Naive thymus-derived CD4-positive, alpha-beta T cell (primary cell): ENCODE measurements at places on chromosomes 3 and 15. TPM values are rescaled to one million over a fixed set of nuclear protein-coding genes. Genes with fewer than 3 reads are reported as not detected.
A peak's percentile ranks its signal among the peaks of the same experiment; 100 is the strongest.

GRCh38 chr3:53056442-53056841, 10.6 kb upstream of the SFMBT1 start:
- DNase-seq: no peak

DNA sequence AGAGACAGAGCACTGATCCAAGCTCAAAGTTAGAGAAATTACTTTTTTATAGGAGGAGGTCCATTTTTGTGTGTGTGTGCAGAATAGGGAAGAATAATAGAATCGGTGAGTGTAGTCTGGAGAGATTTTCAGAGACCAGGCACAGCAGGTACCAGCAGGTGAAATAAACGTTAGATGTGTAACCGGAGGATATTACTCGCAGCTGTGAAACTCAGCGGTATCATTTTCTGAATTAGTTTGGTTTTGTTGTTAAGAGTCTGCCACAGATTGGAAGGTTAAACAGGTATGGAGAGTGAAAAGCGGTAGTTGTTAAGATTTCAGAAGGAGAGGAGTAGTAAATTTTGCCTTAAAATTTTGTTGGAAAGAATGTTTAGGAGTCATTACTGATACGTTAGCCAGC, 69.9 kb downstream of the RGMA start:
- no peak for DNase-seq

- peak; percentile 64 for DNase-seq
These were observed 18.9 kb upstream of the TGM5 start for GRCh38 chr15:43285609-43286037.

- no peak for DNase-seq
These were observed 429.7 kb downstream of the RAP2B start for GRCh38 chr3:153591561-153592245.

DNA sequence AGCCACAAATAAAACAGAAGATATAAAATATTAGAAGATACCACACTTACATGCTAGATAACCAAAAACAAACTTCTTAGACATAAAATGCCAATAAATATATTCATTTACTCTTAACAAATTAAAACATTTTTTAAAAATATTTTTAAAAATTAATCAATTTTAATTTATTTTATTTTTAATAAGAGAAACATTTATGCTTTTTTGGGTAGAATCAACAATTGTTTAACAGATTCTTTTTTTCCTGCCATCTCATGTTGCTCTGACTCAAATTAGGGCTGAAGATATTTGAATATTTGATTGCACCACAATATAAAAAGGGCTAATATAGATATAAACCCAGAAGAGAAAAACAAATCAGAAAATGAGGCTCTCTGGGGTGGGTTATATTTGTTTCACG, 172.6 kb downstream of the GOLGA6L6 start:
- DNase-seq: no peak

DNA sequence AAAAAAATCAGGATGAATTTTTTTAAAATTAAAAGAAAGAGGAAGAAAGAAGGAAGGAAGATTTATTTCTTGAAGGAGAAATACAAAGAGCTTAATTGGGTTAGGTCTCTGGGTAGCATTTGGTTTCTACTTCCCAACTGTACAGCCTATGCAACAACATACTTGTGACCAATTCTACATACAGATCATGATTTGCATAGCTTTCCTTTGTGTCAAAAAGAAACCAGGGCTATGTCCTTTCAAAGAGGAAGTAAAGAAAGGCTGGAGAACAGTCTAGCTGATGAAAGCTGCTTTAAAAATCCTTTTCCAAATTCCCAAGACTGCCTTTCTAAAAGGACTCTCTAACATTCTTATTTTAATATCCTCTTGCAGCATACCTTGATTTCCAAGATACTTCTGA, 6.1 kb upstream of the HGD start:
- DNase-seq: no peak

DNA sequence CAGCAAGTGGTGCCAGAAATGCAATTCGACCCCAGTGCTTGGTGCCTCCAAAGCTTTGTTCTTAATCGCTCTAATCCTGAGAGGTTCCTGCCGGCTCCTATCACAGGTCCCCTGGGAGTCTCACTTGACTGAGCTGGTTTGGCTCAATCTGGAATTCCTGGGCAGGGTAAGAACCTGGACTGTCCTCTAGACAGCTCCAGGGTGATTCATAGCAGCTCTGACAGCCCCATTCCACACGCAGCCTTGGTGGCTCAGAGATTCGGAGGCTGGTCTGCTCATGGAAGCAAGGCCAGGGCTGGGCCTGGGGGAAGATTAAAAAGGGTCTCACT, 37.9 kb downstream of the MYO5C start:
- DNase-seq: no peak

- DNase-seq: no peak
These were observed 86.2 kb downstream of the SEC22A start for GRCh38 chr3:123287962-123288302.

DNA sequence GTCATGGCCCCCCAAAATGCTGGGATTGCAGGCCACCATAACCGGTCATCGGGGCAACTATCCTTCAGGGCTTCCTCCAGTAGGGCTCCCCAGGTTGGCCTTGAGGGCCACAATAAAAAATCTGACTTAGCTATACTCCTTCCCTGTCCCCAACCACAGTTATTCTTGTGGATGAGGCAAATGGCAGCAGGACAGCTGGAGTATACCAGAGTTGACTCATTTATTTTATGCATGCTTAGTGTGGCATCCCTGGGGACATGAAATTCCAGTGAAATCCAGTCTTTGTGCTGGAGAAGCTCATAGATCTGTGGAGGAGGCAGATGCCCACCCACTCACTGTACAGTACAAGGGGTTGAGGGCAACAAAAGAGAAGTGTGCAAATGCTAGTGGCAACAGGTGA, 109.5 kb downstream of the RORA start:
- no peak for DNase-seq

DNA sequence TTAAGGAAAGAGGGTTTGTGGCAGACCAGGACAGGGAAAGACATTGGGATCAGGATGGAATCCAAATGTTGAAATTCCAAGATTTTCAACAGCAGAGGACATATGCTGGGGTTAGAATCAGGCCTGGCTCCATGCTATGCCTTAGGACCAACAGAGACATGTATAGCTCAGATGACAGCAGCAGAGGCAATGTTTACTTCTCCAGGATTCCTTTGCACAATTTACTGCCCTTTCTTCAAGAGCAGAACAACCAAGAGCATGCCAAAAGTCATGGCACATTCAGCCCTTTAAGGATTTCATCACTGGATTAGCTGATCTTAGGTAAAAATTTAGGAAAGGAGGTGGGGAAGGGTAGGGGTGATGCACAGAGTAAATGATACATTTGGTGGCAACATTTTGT, 69.6 kb upstream of the GSK3B start:
- DNase-seq: no peak

DNA sequence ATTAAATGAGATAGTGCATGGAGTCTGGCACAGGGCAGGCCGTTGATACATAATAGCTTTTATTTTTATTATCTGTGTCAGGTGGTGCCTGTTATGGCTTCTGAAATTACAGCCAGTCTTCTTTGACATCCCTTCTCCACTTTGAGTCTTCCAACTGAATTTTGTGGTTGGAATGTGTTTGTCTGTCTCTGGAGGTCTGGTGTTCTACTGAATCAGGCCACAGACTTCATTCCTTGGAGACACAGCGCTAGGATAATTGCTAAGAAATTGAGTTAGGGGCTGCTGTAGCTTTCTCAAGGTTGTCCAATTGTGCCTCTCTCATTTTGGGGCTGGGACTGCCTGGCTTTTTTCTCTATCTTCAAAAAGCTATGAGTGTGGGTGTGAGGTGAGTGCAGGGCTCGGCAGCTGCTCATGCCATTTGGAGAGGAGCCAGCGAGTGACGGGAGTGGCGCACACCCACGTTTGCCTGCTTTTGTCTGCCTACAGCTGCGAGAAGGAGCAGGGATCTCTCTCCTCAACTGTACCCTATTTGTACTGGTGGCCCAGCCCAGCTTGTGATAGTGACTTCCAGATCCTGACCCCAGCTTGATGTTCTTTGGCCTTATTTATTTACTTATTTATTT, 49.8 kb upstream of the SYN2 start:
- no peak for DNase-seq

DNA sequence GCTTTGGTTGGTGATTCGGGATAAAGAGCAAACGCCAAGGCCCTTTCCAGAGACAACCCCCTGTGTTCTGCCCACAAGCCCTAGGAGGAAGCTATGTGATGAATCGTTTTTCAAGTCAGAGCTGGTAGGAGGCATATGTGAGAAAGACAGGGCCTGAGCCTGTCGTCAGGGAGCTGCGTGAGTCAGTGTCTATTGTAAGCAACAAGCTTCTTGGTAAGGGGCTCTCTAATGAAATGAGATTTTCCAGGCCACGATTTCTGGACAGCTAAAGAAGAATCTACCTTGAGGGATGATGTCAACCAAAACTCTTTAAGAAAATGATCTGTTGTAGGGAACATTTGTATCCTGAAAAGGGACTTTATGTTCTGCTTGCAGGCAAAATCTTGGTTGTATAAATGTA, 318.9 kb upstream of the IL12A start:
- no peak for DNase-seq

GRCh38 chr3:49295489-49296058, 18.5 kb upstream of the C3orf62 start:
- DNase-seq: no peak

- DNase-seq: no peak
These were observed 81.0 kb downstream of the TMEM108 start for GRCh38 chr3:133119176-133119575.

GRCh38 chr3:61353382-61353781, 102.1 kb upstream of the FHIT start:
- DNase-seq: no peak

- peak; percentile 41 for DNase-seq
These were observed 47.0 kb upstream of the SELENOK start for GRCh38 chr3:53938645-53939044.

DNA sequence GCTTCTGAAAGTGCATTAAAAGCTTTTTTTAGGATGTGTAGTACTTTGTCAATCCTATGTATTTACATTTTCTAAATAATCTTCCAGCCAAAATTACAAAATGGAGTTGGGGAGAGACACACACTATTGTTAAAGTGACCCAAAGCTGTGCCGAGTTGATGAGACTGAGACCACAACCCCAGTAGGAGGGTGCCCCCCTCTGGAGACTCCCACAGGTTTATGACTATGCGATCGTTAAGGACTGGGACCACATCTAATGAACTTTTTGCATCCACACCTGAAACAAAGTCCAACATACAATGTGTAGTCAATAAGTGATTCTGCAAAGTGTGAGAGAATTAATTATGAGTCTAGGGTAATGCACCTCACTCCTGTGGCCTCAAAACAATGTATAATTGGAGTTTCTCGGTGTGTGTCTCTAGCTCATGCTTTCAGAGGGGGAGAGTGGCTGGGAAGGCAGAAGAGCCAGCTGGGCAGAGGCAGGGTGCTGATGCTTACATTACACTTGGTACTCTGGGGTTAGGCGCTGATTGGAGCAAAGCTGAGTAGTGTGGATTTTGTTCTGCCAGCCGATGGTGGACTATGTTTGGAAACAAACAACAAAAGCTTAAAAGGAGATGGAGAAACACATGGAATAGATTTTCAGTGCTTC, 102.8 kb downstream of the KCNH8 start:
- DNase-seq: no peak

- DNase-seq: no peak
These were observed 25.6 kb downstream of the CEP63 start for GRCh38 chr3:134511500-134511899.

GRCh38 chr3:127984241-127984975, 67.8 kb upstream of the SEC61A1 start:
- no peak for DNase-seq

The SCN11A gene
- total RNA-seq: 0.07 TPM in 1 of 2 replicates, not detected in the other

The SLCO2A1 gene
- total RNA-seq: not detected in 2 replicates

The SLC22A14 gene
- not detected for total RNA-seq

The GOLGA8G gene
- not detected for total RNA-seq

The BCHE gene
- total RNA-seq: not detected in 2 replicates

The ACP3 gene
- total RNA-seq: 19.0 TPM

The CCR3 gene
- total RNA-seq: not detected

The ZSCAN2 gene
- 5.2 TPM for total RNA-seq

The HYAL1 gene
- total RNA-seq: 0.24 TPM in 1 of 2 replicates, not detected in the other

The SPRED1 gene
- 0.95 TPM for total RNA-seq
